ENCODE measurements at places on chromosomes 12 and 14.

- no peak for DNase-seq
Measured at GRCh38 chr14:97379091-97379531, 581.9 kb downstream of the VRK1 start.

GRCh38 chr12:29376118-29376517, 4.9 kb downstream of the ERGIC2 start:
- no peak for DNase-seq

- peak; percentile 55 for DNase-seq
Measured at GRCh38 chr12:124179936-124180607, 114.8 kb upstream of the RFLNA start.

- no peak for DNase-seq
Measured at GRCh38 chr12:126493366-126494108, 1428.3 kb downstream of the AACS start.

- DNase-seq = peak; percentile 38
Measured at GRCh38 chr14:51552768-51553404, 98.8 kb upstream of the FRMD6 start.

DNA sequence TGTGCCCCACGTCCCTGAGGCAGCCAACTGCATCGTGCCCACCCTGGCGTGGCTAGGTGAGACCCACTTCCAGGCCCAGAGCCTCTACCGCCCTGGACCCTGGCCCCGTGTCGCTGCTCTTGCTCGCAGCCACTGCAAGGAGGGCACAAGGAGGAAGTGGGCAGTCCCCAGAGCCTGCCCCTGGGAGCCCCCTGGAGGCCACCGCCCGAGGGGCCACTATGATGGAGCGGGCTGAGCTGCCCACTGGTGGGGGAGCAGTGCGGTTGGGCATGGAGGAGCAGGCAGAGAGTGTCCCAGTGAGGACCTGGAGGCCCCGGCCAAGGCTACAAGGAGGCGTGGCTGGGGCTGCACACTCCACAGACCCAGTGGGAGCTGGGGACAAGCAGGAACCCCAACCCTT, 323.6 kb downstream of the PCNX1 start:
- no peak for DNase-seq

DNA sequence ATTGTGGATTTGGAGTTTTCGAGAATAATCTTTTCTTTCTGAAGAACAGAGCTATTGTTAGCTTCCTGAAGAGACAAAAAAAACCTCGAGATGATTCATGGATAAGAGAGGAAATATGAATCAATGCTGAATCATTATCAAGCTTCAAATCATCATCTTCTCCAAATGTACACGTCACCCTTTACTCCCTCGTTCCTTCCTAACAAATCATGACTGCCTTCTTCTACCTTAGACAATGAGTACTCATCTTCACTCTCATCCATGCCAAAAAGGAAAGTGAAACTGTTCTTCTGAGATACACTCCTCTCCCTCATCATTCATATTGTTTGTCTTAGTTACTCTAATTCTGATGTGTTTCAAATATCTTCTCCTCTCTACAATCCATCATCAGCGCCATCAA, 1115.8 kb upstream of the ATXN7L3B start:
- peak; percentile 29 for DNase-seq

- DNase-seq = peak; percentile 92
Measured at GRCh38 chr12:24948757-24949722, at the start of gene BCAT1. Gene BCAT1 (minus strand): TSS chr12:24949101. CDS start chr12:24948932, 169 bp downstream.

GRCh38 chr14:29716150-29716549, 211.5 kb downstream of the PRKD1 start:
- peak; percentile 10 for DNase-seq

DNA sequence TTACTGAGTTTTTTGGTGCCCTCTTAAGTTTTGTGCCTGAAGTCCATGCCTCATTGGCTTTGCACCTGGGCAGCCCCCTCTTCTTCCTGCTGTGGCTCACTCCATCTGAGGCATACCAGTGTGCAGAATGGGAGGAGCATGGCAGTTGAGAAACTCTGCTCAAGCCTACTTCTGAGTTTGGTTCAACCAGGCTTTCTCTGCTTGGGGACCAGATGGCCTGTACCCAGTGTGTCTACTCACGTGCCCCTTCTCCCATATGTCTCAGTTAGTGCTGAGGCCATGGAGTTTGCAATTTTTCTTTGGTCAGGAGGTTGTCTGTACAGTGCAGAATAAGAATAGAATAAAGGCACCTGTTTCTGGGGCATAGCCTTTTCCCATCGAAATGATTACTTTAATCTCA, 383.3 kb upstream of the DDHD1 start:
- DNase-seq = no peak

DNA sequence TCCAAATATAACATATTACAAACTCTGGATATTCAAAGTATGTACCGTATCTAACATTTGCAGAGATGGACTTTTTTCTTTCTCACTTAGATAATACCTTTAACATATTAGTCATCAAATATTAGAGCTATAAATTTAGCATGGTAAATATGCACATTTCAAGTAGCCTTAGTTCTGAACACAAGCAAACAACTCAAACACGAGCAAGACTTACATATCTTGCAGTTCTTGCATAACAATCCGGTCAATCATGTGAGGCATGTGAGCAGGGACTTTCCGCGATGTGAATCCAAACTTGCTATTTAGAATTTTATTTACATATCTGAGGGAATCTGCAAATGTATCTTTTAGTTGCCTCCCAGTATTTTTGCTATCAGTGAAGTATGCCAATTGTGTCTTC, 22.1 kb upstream of the SYCP3 start:
- DNase-seq = no peak

DNA sequence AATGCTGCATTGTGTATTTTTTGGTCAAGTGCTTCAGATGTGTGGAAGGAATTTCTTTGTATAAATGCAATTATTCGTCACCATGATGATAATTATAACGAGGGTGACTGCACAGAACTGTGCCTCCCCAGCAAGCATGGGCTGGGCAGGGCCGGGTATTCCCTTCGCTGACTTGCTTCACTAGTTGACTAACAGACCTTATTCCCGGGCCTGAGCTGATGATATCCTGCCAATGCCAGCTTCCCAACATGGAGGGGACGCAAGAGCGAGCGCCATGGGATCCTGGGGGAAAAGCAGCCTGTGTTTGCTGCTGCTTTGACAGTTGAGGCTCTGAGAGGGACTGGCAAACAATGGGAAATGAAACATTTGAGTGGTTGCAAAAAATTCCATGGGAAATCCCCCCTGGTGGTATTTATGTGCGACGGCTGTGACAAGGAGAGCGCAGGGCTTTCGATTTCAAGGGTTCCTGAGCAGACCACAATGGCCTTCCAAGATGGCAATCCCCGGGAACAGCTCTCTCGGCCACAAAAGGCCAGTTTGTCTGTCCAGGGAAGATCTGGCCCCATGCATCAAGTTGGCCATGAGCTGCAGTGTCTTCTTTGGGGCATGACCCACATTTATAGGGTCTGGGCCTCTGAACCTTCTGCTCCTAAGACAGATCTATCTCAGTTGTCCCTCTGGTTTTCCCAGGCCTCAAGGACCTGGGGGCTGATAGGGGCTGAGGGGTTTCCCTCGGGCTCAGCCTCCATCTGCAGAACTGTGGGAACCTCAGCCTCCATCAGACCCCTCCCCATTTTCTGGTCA, 21.9 kb upstream of the MAP1LC3B2 start:
- DNase-seq = no peak

GRCh38 chr14:20583908-20584307, 3.9 kb downstream of the RNASE11 start:
- DNase-seq = no peak

DNA sequence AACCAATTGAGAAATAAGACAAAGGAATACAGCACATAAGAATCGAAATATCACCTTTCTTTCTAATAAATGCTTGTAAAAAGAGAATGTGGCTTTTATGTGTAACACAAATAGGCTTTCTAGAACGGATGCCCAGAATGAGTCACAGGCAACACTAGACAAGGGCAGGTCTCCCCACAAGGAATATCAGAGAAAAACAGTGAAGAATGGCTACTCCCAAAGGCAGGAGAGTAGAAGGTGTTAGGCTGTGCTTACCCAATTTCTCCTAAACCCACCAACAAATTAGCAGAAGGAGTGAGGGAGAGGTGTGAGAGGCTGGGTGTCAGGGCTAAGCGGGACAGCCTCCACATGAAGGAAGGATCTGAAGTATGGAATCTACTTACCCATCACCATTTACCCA, 55.2 kb downstream of the GALNT4 start:
- DNase-seq = no peak

GRCh38 chr14:50002926-50003212, 110.0 kb downstream of the ARF6 start:
- DNase-seq = no peak

DNA sequence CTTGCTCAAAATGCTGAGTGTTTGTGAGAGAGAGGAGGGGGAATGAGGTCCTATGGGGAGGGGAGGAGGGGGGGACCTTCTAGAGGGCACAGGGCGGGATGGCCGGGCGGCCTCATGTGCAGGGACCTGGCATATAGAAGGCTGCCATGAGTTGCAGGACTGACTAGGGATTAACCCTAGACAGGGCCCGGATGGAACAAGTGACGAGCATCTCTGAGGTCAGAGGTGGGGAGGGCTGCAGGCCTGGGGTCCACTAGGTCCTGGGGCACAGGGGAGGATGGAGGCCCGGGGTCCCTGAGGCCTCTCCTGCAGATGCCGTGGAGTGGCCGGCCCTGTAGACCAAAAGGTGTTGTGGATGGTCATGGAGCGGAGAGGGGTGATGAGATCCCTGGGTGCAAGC, 104.0 kb upstream of the EIF5 start:
- DNase-seq = no peak

GRCh38 chr14:31291210-31291609, 83.6 kb upstream of the HECTD1 start:
- no peak for DNase-seq

DNA sequence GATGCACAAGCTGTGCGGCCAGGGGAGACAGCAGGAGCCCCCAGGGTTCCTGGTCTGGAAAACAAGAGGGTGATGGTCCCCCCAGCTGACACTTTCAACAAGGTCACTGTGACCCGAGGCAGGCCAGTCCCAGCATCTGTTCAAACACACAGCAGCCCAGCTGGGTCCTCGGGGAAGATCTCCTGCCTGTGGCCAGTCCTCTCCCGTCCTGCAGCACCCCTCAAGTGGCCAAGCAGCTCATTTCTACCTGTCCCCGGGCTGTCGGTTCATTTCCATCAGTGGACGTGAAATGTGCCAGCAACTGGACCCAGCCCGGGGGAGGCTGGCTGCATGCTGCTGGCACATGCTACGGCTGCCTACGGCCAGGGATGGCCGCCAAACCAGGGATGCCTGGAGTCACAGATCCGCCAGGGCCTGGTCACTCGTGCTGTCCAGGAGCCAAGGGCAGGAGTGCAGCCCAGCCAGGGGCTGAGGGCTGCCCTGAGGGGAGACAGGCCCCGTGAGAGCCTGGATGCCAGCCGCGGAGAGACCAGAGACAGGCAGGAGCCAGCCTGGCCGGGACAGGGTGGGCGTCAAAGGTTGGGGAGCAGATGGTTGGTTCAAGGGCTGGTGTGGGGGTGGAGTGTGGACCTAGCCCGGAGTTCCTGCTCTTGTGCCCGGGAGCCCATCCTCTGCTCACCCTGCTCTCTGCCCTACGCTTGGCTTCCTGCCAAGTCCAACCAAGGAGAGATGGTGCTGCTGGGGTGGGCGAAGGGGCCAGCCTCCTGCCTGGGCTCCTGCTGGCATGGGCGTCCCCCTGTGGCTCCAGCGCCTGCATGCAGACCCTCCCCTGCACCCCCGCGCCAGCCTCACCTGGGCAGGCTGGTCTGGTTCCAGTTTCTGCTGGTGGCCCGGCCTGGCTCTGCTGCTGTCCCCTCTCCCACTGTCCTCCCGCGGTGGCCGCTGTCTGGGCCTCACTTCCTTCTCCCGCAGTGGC, 143.8 kb downstream of the ADGRD1 start:
- no peak for DNase-seq

GRCh38 chr12:47473091-47473490, 232.7 kb downstream of the RPAP3 start:
- DNase-seq = no peak

DNA sequence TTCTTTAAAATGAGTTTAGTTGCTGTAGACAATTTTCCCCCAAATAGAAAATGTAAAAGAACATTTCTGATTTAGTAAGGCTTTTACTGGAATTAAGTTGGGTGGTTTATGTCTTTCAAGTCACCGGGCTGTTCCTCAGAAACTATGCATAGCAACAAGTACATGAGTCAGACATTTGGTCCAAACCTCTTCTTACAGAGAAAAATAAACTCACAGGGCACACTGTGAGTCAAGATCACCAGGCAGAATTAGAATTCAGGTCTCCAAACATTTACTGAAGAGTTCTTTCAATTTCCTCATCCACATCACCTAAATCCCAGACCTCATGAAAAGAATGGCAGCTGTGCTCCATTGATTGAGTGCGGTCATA, 476.1 kb upstream of the SOX5 start:
- no peak for DNase-seq

- DNase-seq = no peak
Measured at GRCh38 chr12:29943683-29944082, 159.9 kb upstream of the TMTC1 start.

GRCh38 chr12:124412646-124413015, 117.7 kb downstream of the RFLNA start:
- DNase-seq = no peak

GRCh38 chr12:22312336-22312735, 22.2 kb downstream of the ST8SIA1 start:
- DNase-seq = peak; percentile 11

- DNase-seq = no peak
Measured at GRCh38 chr12:12209043-12209442, 57.8 kb downstream of the LRP6 start.

DNA sequence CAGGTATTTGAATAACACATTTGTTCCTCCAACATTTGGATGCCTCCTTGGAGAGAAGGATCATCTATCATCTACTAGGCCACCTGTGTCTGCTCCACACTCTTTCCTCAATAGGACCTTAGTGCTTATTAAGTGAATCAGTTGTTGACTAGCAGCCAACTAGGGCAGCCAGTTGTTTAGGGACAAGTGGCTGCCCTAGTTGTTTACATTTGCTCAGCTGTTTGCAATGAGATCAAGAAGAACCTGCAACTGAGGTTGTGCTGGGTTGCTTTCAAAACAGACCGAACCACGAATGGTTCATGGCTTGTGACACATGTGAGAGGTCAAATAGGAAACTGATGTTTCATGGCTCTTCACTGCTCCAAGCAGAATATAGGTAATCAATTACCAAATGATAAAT, 53.8 kb downstream of the TMCC3 start:
- no peak for DNase-seq

DNA sequence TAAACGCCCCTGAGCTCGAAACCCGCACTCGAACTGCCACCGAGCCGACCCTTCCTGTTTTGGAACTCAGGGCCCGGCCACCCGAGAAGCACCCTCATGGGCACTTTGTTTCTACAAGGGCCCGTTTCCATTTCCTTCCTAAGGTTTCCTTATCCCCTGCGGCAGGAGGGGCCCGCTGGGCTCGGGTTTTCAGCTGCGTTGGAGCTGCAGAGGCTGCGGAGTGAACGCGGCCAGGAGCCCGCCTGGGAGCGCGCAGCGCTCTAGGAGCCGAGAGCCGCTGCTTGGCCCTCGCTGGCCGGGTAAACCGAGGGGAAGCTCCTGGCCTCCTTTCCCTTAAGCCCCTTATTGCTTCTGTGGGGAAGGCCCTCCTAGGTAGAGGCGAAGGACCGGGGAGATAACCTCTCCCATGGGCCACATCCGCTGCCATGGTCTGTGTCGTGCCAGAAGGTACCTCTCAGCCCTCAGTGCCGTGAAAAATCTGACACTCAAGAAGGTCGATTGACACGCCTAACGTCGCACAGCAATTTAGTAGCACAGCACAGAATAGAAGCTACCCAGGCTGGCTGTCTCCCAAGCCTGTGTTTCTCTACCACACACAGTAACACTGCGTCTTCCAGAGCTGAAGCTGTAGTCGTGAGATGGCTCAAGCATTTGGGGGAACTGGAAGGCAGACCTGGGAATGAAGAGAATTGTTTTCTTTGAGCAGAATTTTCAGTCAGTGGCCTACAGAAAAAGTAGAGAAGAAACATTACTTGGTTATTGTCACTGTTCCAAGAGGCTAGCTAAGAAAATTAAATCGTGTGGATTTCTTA, 12.9 kb upstream of the CALM1 start:
- peak; percentile 44 for DNase-seq

Data from fibroblast of skin of scalp (primary cell).